Fibroblast of villous mesenchyme (primary cell): ENCODE measurements at places on chromosomes 2 and 18. TPM values are rescaled to one million over a fixed set of nuclear protein-coding genes. Genes with fewer than 3 reads are reported as not detected.

DNA sequence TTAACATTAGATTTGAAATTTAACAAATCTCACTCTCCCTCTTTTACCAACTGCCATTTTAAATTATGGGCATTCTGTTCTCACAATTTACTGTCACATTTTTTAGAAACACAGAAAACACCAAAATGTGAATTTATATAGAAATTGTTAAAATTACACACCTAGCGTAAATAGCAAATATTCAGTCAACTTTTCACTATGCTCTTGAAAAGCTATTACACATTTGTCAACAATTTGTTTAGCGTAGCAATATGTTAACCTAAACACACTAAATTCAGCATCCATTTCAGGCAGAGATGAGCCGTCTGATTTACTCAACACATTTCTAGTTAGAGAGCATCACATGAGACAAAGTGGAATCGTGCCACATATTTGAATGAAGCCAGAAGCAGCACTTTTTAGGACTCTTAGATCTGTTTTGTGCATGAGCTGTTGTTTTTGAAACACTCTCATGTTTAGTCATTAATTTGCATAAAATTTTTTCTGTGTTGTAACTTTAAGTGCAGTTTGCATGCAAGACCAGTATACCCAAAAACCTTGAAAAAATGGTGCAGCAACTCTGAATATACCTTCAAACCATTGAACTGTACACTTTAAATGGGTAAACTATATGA lies 8.2 kb downstream of the TTC32 start:
- peak; percentile 86 for DNase-seq

GRCh38 chr2:118077636-118078247 lies 10.5 kb upstream of the INSIG2 start:
- DNase-seq: no peak

DNA sequence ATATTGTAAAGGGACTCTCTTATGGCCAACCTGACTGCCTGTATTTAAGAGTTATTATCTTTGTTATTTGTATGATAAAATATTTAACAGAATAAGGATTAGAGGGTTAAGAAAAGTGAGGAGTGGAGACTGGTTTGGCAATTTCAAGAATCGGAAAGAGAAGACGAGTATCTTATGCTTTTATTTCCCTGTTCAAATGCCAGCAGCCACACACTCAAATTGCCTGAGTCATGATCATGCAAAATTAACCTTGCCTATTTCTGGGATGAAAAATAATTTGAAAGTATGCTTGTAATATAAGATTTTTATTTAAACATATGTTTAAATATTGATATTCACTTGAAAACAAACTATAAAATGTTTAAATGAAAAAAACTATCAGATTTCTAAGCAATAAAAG lies 188.6 kb downstream of the CD226 start:
- no peak for DNase-seq

DNA sequence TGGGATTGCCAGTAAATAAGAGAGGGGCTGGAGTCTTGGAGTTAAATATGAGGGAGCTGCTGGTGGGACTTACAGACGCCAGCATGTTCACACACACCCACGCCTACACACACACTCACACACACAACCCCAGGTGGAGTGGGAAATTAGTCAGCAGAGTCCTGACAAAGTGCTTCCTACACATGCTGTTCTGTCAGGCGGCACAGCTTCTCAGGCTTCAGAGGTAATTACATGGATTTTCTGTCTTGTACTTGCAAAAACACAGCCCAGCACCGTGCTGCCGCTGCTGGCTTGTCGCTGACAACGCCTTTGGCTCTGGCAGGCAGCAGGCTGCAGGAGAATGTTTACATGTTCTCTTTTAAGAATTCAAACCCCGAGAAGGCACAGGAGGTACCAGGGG lies 1186.3 kb upstream of the CELF4 start:
- DNase-seq: no peak

DNA sequence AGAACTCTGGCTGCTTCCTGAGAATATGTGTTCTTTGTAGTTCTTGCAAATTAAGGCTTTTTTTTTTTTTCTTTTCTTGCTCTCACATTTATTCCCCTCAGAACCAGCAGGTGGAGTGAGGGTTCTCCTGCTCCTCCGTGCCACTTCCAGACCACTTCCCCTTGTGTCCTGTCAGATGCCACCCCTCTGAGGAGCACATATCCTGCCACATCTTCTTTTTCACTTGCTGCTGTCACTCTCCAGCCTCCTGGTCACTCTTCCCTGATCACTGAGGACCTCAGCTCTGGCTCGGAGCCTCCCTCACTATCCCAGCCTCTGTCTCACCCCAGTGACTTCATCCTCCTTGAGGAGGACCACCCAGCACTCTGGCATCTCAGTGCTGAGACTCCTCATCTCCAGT lies 100.5 kb downstream of the TACR1 start:
- peak; percentile 21 for DNase-seq

DNA sequence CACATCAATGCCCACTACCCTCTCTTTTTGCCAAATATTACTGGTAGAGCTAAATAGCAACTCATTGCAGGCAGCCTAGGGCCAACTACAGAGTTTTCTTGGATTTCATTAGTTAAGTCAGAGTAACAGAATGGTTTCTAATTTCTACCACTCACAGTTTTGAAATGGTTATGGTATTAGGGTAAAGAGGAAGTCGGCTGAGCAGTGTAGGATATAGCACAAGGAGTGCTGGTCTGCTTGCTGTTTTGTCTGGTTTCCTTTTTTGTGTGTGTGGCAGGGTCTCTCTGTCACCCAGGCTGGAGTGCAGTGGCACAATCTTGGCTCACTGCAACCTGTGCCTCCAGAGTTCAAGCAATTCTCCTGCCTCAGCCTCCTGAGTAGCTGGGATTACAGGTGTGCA lies 289.2 kb upstream of the CCDC68 start:
- DNase-seq: no peak

DNA sequence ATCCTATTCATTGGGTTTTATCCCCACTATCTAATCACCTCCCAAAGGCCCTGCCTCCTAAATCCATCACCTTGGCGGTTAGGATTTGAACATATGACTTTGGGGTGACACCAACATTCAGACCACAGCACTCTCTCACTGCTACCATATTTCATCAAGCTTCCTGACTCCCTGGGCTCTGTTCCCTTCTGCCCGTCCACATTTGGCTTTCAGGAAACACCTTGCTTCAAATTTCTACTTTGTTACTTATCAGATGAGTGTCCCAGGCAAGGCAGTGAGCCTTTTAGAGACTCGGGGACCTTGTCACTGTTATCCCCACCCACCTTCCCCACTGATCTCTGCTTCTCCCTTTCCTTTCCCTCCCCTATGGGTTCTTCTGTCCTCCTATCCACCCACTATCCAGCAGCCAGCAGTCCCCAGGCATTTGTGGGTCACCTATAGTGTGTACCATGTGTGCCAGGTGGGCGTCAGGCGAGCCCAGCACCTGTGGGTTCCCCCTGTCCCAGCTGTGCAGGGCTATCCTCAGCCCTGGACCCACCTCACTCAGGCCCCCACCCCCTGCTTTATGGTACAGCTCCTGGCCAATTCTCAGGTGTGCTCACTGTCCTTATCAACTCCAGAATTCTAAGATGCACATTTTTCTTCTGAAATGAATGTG lies 230.9 kb downstream of the LOXHD1 start:
- no peak for DNase-seq

The SF3B1 gene
- 185 and 247 TPM in 2 replicates for total RNA-seq

The DIS3L2 gene
- total RNA-seq: 26.7 and 30.7 TPM in 2 replicates

The NT5C1B gene
- total RNA-seq: not detected in 2 replicates

The SCYGR2 gene
- total RNA-seq: not detected in 2 replicates

The SNRNP27 gene
- 35.8 and 44.9 TPM in 2 replicates for total RNA-seq

The PDE1A gene
- 1.7 and 1.9 TPM in 2 replicates for total RNA-seq

The NCKAP5 gene
- total RNA-seq: 28.7 and 47.9 TPM in 2 replicates
